ENCODE measurements at places on chromosomes 11 and 22. TPM values are rescaled to one million over a fixed set of nuclear protein-coding genes. Genes with fewer than 3 reads are reported as not detected.

DNA sequence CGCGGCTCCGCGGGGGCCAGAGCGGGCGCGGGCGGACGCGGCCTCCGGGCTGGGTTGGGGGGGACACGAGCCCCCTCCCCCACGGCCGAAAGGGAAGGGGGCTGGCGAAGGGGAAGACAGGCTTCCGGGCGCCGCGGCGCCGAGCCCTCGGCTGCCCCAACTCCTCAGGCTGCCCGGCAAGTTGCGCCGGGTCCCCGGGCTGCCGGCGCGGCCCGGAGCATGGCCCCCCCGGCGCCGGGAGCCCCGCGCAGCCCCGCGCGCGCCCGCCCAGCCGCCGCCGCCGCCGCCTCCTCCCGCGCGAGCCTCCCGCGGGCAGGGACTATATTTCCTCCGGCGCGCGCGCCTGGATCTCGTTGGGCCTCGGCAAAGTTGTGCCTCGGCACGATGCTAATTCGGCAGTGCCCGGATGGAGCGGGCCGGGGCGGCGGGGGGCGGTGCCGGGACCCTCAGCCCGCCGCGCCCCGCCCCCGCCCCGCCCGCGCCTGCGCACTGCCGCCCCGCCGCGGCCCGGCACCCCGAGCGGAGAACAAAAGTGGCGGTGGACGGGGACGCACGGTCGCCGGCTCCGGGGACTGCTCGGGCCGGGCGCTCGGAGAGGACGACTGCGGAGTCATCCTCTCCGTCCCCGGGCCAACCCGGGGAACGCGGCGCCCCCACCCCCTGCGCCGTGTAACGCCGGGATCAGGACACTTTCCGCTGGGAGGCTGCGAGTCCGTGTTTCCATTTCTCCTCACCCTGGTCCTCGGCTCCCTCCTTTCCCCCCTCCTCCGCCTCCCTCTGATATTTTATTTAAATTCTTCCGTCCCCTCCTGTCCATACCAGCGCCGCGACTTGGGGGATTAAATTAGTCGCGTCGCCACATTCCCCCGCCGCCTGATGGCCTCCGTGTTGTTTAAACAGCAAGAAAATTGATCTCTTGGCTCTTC is at the start of gene PHF21B:
Gene PHF21B (minus strand): TSS at position 400 of the 926 bp plus-strand sequence. CDS start 456 bp downstream, outside the sequence.
- H3K27ac ChIP-seq = no peak within 1 kb of the TSS
- no peaks in the 10 kb centered on the region for H3K36me3 ChIP-seq
- no peaks in the 10 kb centered on the region for H3K4me1 ChIP-seq
- H3K27me3 ChIP-seq = peaks cover 66% of the 10 kb centered on the region

DNA sequence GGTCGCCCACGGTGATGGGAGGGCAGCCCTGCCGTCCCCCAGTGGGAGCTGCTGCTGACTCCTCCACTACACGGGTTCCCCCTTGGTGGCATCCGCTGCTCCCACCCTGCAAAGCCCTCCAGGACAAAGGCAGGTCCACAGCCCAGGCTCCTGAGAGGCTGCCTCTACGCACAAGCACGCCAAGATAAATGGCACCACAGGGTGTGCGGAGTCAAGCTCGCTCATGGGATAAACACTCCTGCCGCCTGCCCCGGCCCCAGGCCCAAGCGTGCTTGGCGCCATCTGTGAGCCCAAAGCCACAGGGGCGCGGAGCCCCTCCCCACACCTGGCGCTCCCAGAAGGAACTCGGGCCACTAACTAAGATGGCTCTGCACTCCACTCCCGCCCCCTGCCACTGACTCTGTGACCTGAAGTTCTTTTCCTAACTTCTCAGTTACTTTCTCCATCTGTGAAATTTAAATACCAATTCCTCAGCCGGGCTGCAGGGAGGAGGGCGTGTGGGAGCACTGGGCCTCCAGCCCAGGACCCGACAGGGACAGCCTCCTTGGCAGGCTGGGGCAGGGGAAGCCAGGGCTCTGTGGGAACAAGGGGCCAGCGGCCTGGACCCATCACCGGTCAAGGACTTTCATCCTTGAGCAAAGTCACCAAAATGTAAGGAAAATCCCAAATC is 14.9 kb downstream of the EHD1 start:
- peaks cover 45% of the 10 kb centered on the region for H3K4me1 ChIP-seq
- peak overlapping the region; percentile 99 for H3K27ac ChIP-seq
- H3K4me3 ChIP-seq = peak overlapping the region; percentile 11
- peak; percentile 46 for DNase-seq

DNA sequence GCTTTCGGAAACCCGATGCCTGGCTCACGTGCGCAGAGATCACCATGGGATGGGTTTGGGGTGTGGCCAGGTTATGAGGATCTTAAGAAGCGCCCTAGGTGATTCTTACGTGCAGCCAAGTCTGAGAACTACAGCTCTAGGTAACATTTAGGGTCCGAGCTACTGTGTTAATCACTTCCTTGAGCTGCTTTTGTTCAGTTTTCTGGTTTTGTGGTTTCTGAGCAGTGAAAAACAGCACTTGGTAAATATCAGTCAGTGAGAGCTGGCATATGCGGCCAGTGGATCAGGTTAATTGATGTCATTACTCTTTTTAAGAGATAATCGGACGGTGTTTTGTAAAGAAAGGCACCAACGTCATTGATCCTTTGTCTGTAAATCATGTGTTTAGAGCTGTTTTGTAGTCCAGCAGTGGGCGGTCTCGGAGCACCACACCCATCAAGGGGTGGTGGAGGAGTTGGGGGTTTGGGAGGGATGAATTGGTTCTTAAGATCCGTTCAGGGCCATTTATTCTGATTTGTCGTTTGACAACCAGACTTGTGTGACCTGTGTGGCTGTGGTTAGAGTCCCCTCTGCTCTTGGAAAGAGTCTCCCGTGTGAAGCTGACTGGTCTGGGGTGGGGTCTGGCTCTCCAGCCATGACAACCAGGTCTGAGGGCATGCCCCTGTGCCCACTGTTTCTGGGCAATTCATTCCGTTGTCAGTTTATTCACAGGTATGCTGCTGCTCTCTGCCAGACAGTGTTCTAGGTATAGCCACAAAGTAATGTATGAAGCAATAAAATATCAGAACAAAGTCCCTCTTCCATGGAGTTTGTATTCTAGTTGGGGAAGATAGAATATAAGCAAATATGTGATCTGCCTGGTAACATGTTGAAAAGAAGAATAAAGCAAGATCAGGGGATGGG is 61.9 kb upstream of the SORL1-AS1 start:
- H3K36me3 ChIP-seq = no peaks in the 10 kb centered on the region
- H3K4me3 ChIP-seq = no peak overlapping the region
- no peak for DNase-seq
- H3K27ac ChIP-seq = no peak overlapping the region
- H3K4me1 ChIP-seq = no peaks in the 10 kb centered on the region

- H3K27me3 ChIP-seq = no peaks in the 10 kb centered on the region
- H3K4me3 ChIP-seq = no peak overlapping the region
- H3K4me1 ChIP-seq = no peaks in the 10 kb centered on the region
- H3K27ac ChIP-seq = no peak overlapping the region
- H3K36me3 ChIP-seq = no peaks in the 10 kb centered on the region
Observed at GRCh38 chr11:1230456-1231395, 7.9 kb downstream of the MUC5B start.

DNA sequence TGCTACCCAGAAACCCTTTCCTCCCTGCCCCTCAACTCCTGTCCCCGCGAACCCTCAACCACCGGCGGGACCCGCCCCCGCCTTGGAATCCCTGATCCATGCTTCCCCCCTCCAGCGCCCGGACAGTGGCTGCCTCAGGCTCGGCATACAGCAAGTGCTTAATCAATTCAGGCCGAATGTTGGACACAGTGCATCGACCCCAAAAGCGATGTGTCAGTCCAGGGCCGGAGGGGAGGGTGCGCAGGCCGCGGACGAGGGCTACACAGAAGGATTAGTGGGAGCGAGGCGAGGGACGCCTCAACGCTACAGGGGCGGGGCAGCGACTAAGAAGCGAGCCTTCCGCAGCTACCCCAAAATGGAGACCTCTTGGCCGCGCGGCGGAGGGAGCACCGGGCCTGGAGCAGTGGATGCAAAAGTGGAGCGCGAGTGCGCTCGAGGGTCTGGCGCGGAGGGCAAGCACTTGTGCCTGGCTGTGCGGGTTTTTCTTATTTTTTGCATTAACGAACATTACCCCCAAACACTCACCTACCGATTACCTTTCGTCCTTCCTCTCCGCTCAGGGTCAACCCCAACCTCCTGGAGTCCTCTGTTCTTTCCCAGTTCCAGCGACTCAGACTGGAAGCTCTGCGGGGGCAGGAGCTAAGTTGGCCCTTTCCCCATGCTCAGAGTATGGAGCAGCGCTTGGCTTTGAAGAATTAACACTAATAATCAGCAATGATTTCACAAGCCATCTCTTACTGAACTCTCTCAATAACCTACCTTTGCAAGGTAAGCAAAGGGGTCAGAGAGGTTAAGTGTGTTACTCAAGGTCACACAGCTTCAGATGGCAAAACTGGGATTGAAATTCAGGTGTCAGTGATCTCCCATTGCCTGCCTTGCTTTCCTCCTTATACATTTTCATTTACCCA is 30.0 kb upstream of the WNT11 start:
- 0 out of 2 replicates have a peak, but pooled peaks cover 7% of the 10 kb centered on the region for H3K4me1 ChIP-seq
- H3K36me3 ChIP-seq = no peaks in the 10 kb centered on the region
- DNase-seq = peak; percentile 85
- H3K4me3 ChIP-seq = peak overlapping the region; percentile 89

- DNase-seq = peak; percentile 66
- no peak overlapping the region for H3K4me3 ChIP-seq
- H3K4me1 ChIP-seq = no peaks in the 10 kb centered on the region
Observed at GRCh38 chr11:44301564-44302271, 8.2 kb downstream of the ALX4 start.

DNA sequence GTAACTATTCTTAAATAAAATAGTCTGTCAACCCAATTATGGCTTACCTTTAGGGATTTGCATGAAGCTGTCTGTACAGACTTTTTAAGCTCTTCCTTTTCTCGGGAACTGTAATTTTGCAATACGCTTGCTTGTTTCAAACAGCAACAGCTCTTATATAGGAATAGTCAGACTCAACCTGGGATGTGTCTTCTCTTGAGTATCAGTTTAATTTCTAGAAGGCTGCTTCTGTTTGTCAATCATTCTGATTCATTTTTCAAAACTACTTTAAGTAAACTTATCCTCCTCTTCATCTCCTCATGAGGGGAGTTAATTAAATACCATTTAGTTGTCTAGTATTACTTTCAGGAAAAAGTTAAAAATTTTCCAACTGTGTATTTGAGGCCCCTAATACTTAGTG is at the start of gene OR10AG1:
Gene OR10AG1 (minus strand): TSS at position 101 of the 400 bp plus-strand sequence. CDS start 38 bp downstream, at position 63.
- H3K4me1 ChIP-seq = no peaks in the 10 kb centered on the region
- no peaks in the 10 kb centered on the region for H3K27me3 ChIP-seq
- no peak for DNase-seq
- no peaks in the 10 kb centered on the region for H3K36me3 ChIP-seq

- DNase-seq = no peak
- peaks cover 4% of the 10 kb centered on the region for H3K27me3 ChIP-seq
- no peak overlapping the region for H3K4me3 ChIP-seq
- 0 out of 2 replicates have a peak, but pooled peaks cover 3% of the 10 kb centered on the region for H3K4me1 ChIP-seq
- no peak overlapping the region for H3K27ac ChIP-seq
Observed at GRCh38 chr22:21736948-21737347, 1.4 kb upstream of the YPEL1 start.

DNA sequence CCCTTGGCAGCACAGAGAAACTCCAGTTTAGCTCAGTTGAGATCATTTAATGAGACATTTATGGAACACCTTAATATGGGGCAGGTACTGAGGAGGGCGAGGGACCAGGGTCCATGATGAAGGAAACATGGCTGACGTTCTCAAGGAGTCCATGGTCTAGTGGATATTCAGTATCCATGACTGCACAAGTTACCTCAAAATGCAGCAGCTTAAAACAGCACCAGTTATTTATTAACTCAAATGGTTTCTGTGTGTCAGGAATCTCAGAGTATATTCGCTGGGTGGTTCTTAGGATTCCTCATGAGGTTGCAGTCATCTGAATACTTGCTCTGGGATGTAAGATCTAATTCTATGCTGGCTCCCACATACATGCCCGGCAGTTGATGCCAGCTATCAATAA is 346.8 kb downstream of the LARGE1 start:
- DNase-seq = no peak
- H3K27me3 ChIP-seq = no peaks in the 10 kb centered on the region
- no peak overlapping the region for H3K27ac ChIP-seq
- no peaks in the 10 kb centered on the region for H3K36me3 ChIP-seq

- H3K4me3 ChIP-seq = no peak overlapping the region
- H3K4me1 ChIP-seq = peaks cover 23% of the 10 kb centered on the region
- no peaks in the 10 kb centered on the region for H3K36me3 ChIP-seq
- H3K27me3 ChIP-seq = no peaks in the 10 kb centered on the region
Observed at GRCh38 chr11:110299006-110299785, 2.8 kb upstream of the RDX start.

- no peak overlapping the region for H3K4me3 ChIP-seq
- no peak for DNase-seq
- H3K4me1 ChIP-seq = no peaks in the 10 kb centered on the region
- H3K36me3 ChIP-seq = no peaks in the 10 kb centered on the region
Observed at GRCh38 chr22:45584621-45585436, 82.1 kb downstream of the FBLN1 start.

- no peak for DNase-seq
- peaks cover 3% of the 10 kb centered on the region for H3K27me3 ChIP-seq
- peaks cover 16% of the 10 kb centered on the region for H3K4me1 ChIP-seq
- no peak overlapping the region for H3K4me3 ChIP-seq
Observed at GRCh38 chr22:44537467-44537866, 39.4 kb upstream of the RTL6 start.

DNA sequence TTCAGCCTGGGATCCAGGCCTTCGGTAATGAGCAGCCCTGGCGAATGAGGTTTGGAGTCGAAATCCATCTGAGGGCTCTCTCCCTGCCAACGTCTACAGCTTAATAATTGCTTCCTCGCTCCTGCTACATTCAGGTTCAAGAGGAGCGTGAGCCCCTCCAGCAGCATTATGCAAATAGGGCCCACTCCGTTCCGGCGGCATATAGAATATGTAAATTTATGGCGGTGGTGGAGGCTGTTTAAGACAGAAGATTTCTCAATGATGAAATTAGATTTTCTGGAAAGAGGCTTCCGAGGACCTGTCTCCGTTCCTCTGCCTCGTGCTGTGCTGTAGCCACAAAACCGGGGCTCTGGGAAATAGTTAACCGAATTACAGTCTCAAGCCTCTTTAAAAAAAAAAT is 402.8 kb downstream of the MIAT start:
- 0 out of 2 replicates have a peak, but pooled peaks cover 10% of the 10 kb centered on the region for H3K27me3 ChIP-seq
- H3K4me3 ChIP-seq = no peak overlapping the region
- H3K4me1 ChIP-seq = no peaks in the 10 kb centered on the region
- no peak overlapping the region for H3K27ac ChIP-seq

- no peaks in the 10 kb centered on the region for H3K4me1 ChIP-seq
- no peak for DNase-seq
- H3K4me3 ChIP-seq = no peak overlapping the region
- H3K27ac ChIP-seq = no peak overlapping the region
Observed at GRCh38 chr11:45158210-45158731, 11.8 kb downstream of the PRDM11 start.

TCIRG1 gene
- total RNA-seq = 118 TPM

MYBPC3 gene
- total RNA-seq = not detected

DHCR7 gene
- 13.6 TPM for total RNA-seq

ELMOD1 gene
- total RNA-seq = not detected

HRAS gene
- total RNA-seq = 62.1 TPM

HEPN1 gene
- total RNA-seq = not detected

NEFH gene
- total RNA-seq = 0.65 TPM

KCNJ11 gene
- not detected for total RNA-seq

RFPL3 gene
- not detected for total RNA-seq
